ENCODE measurements at places on chromosomes 2 and 18.
A peak's percentile ranks its signal among the peaks of the same experiment; 100 is the strongest.

- no peaks in the 10 kb centered on the region for H3K27me3 ChIP-seq
- no peaks in the 10 kb centered on the region for H3K4me1 ChIP-seq
- H3K36me3 ChIP-seq = no peaks in the 10 kb centered on the region
- no peak for DNase-seq
- no peak overlapping the region for H3K4me3 ChIP-seq
- H3K27ac ChIP-seq = no peak overlapping the region
Observed at GRCh38 chr2:48148841-48149430, 242.6 kb upstream of the FBXO11 start.

- H3K27ac ChIP-seq = no peak overlapping the region
- H3K4me1 ChIP-seq = 0 out of 2 replicates have a peak, but pooled peaks cover 4% of the 10 kb centered on the region
- peak; percentile 48 for DNase-seq
- H3K4me3 ChIP-seq = no peak overlapping the region
Observed at GRCh38 chr18:33751613-33752221, 173.7 kb downstream of the ASXL3 start.

GRCh38 chr2:7555260-7555659 is 638.0 kb downstream of the RNF144A start:
- H3K4me1 ChIP-seq = no peaks in the 10 kb centered on the region
- H3K27ac ChIP-seq = no peak overlapping the region
- no peaks in the 10 kb centered on the region for H3K36me3 ChIP-seq
- H3K4me3 ChIP-seq = no peak overlapping the region

DNA sequence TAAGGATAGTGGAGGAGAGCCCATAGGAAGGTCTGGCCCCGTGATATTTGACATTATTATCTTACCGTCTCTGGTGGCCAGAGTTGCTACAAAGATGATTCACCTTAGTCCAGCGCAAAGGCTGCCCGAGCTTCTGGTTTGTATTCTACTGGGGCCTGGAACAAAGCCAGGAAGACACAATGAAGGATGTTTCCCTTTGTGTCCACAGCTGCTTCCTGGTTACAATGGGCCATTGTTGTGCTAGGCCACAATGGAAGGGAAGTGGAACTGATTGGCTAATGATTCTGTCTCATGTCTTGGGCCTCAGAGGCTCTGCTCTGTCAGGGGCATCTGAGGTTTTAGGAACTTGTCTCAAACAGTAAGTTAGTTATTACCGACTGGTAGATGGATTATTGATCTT is 132.2 kb downstream of the TDRD15 start:
- H3K36me3 ChIP-seq = no peaks in the 10 kb centered on the region
- DNase-seq = peak; percentile 8
- no peak overlapping the region for H3K4me3 ChIP-seq
- H3K4me1 ChIP-seq = no peaks in the 10 kb centered on the region
- H3K27ac ChIP-seq = no peak overlapping the region
- no peaks in the 10 kb centered on the region for H3K27me3 ChIP-seq

DNA sequence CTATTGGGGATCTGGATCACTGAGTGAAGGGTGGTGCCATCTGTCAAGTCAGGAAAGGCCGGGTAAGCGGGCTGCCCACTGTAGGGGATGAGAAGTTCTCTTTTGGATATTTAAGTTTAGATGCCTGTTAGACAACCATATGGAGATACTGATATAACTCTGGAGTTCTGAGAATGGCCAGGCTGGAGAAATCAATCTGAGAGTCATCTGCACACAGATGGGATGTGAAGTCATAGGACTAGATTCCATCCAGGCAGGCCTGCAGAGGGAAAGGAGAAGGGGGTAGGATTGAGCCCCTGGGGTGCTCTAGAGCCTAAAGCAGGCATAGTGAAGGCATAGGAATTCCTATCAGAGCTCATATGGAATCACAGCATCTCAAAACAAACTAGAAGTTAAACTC is 30.1 kb downstream of the SPRED2 start:
- no peaks in the 10 kb centered on the region for H3K36me3 ChIP-seq
- H3K4me1 ChIP-seq = peaks cover 16% of the 10 kb centered on the region
- H3K27ac ChIP-seq = no peak overlapping the region
- no peaks in the 10 kb centered on the region for H3K27me3 ChIP-seq
- no peak for DNase-seq

- no peak overlapping the region for H3K27ac ChIP-seq
- DNase-seq = no peak
- no peaks in the 10 kb centered on the region for H3K27me3 ChIP-seq
- H3K36me3 ChIP-seq = no peaks in the 10 kb centered on the region
Observed at GRCh38 chr2:58594762-58595161, 353.6 kb upstream of the FANCL start.

DNA sequence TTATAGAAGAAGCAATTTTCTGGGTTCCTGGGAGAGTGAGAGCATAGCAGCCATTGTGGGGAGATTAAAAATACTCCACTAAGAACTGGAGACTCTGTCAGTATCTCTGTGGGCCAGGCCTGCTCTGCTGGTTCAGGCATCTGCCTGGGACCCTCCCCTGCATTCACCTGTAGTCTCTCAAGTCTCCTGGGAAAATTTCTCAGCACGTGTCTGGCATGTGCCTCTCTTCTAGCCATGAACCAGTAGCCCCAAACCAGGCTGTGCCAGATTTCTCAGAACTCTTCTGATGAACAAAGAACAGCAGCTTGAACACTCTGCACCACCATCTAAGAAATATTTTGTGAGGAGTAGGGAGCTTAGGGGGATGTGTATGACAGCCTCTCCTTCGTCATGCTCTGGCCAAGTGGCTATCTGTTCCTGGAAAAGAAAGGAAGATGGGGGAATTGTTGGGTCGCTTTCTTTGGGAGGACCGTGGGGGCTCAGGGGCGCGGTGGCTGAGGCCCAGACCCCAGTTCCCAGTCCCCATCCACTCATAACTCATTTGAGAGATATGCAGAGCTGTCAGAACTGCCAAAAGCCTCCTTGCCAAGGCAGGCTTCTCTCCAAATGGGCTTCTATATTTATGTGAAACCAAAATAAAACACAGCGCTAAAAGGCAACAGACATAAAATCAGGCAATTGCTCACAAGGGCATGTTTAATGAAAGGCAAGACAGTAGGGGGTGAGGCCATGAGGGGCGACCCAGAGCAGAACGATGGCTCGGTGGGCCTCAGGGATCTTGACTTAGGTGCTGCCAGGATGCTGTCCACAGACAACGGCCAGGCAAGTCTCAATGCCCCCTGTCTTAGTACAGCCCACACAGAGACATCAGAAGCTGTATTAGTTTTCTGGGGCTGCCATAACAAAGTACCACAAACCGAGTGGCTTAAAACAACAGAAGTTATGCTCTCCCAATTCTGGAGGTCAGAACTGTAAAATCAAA is 114.7 kb upstream of the TNP1 start:
- H3K4me3 ChIP-seq = no peak overlapping the region
- DNase-seq = no peak
- no peaks in the 10 kb centered on the region for H3K36me3 ChIP-seq
- H3K27me3 ChIP-seq = no peaks in the 10 kb centered on the region
- H3K4me1 ChIP-seq = no peaks in the 10 kb centered on the region

DNA sequence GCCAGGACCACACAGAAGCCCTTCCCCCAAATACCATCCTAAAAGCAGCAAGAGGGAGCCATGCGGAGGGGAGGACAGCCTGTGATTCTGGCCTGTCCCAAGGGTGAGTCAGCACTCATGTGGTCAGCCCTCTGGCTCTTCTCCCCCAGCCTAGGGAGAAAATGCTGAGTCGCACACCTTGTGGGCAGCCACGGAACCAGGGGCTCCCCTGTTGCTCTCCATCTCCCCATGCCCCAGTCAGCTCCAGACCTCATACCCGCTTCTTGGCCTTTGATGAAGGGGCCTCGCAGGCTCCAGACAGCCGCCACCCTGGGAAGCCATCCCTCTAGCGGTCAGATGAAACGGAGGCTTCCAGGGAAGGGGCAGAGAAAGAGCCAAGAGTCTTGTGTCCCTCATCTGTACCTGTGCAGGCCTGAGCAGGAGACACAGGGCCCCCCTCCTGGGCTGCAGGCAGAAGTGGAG is 181.3 kb upstream of the SIX2 start:
- no peak overlapping the region for H3K4me3 ChIP-seq
- H3K4me1 ChIP-seq = no peaks in the 10 kb centered on the region
- H3K36me3 ChIP-seq = no peaks in the 10 kb centered on the region

GRCh38 chr2:81043681-81044080 is 739.1 kb upstream of the LRRTM1 start:
- DNase-seq = no peak
- no peak overlapping the region for H3K27ac ChIP-seq
- H3K4me3 ChIP-seq = no peak overlapping the region

DNA sequence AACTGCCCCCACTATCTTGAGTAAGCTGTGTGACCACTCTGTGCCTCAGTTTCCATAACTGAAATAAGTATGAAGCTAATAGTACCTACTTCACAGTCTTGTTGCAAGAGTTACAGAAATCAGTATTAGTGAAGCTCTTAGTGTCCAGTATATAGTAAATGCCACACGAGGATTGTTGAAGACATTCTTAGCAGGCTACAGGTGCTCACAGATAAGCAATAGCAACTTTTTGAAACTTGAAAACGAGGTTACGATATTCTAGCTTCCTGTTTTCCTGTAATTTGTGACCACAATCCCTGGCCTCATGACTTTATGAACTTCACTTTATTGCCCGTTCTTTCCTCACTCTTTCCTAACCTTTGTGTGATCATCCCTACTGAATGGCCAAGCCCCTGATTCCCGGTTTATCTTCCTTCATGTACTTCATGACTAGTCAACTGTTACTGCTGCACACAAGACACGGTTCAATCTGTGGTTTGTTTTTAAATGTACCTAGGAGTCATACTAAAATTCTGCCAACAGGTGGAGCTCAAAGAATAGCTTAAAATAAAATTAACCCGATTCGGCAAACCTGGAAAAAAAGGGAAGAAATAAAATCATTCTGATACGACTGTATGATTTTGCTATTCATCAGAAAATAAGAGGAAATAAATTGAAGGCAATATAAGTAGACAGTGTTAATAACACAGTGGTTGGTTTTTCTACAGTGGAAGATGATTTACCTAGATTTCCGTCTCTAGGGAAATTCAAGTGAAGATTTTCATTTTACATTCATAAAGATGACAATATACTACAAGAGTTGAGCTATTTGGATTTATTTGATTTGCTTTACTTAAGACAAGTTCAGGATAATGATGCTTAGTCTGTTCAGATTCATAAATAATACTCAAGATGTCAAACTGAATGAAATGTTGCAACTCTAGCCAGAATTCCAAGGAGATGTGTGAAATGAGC is 38.1 kb upstream of the STAT1 start:
- no peaks in the 10 kb centered on the region for H3K36me3 ChIP-seq
- no peaks in the 10 kb centered on the region for H3K27me3 ChIP-seq
- peak overlapping the region; percentile 37 for H3K4me3 ChIP-seq
- H3K27ac ChIP-seq = no peak overlapping the region

DNA sequence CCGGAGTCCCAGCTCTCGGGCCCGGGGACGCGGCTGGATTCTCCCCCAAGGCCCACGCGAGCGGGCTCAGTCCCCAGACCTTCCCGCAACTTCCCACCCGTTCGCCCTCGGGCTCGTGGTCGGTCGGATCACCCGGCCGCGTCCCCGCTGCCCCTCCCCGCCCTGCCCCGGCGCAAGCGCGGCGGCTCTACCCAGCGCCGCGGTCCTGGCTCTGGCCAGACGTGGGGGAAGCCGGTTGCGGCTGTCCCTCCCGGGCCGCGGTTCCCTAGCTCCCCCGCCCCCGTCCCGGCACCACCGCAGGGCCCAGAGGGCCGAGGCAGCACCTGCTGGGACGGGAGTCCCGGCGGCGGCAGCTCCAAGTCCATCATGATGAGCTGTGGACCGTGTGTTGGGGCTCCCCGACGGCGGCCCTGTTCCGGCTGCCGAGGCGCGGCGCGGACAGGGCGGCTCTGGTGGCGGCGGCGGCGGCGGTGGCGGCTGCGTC is 276 bp downstream of the NFE2L2 start:
- no peaks in the 10 kb centered on the region for H3K27me3 ChIP-seq
- H3K4me3 ChIP-seq = peak overlapping the region; percentile 72
- H3K4me1 ChIP-seq = peaks cover 25% of the 10 kb centered on the region
- peak; percentile 43 for DNase-seq
- peak overlapping the region; percentile 93 for H3K27ac ChIP-seq

DNA sequence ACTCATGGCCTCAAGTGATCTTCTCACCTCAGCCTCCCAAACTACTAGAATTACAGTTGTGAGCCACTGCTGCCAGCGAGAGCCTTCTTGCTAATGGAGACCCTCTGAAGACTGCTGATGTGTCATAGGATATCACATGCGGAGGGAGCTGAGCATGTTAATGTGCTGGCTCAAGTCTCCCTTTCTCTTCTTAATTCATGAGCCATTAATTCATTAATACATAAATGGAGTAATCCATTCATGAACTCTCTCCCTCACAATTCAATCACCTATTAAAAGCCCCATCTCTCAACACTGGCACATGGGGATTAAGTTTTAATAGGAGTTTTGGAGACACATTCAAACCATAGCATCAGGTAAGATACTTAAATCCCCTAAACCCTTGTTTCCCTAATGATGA is 54.8 kb downstream of the SYT4 start:
- DNase-seq = no peak
- H3K4me1 ChIP-seq = no peaks in the 10 kb centered on the region
- no peaks in the 10 kb centered on the region for H3K27me3 ChIP-seq

GRCh38 chr2:134078354-134078753 is 175.5 kb upstream of the MGAT5 start:
- no peak overlapping the region for H3K27ac ChIP-seq
- no peak for DNase-seq
- no peaks in the 10 kb centered on the region for H3K36me3 ChIP-seq
- H3K4me1 ChIP-seq = no peaks in the 10 kb centered on the region

DNA sequence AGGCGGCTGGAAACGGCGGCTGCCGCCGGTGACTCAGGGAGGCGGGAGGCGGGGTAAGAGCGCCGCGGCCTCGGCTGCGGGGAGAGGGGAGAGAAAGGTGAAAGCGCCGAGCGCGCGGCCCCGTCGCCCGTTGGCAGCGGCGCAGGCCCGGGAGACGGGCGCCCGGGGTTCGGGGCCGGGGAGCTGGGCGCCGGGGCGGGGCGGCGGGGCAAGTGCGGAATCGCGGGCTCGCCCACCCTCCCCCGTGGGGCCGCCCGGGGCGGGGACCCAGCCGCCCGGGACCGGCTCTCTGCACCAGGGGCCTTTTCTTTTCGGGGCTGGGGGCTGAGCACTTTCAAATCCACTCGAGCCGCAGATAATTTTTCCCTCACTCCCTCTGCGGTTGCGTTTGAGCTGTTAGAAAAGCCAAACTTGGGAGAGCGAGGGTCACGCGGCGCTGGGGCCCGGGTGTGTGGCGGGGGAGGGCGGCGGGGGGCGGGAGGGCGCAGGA is 266 bp downstream of the KDM3A start:
- H3K4me3 ChIP-seq = peak overlapping the region; percentile 84
- H3K36me3 ChIP-seq = no peaks in the 10 kb centered on the region
- peak overlapping the region; percentile 98 for H3K27ac ChIP-seq
- DNase-seq = no peak
- peaks cover 42% of the 10 kb centered on the region for H3K4me1 ChIP-seq

- H3K27ac ChIP-seq = no peak overlapping the region
- H3K27me3 ChIP-seq = no peaks in the 10 kb centered on the region
Observed at GRCh38 chr2:217393585-217394032, 533.7 kb upstream of the TNP1 start.

GRCh38 chr2:217852555-217853211 is 150.1 kb downstream of the TNS1 start:
- H3K27ac ChIP-seq = no peak overlapping the region
- H3K36me3 ChIP-seq = no peaks in the 10 kb centered on the region
- 0 out of 2 replicates have a peak, but pooled peaks cover 3% of the 10 kb centered on the region for H3K27me3 ChIP-seq
- no peak overlapping the region for H3K4me3 ChIP-seq

GRCh38 chr2:184558713-184559464 is 39.4 kb upstream of the ZNF804A start:
- H3K36me3 ChIP-seq = no peaks in the 10 kb centered on the region
- H3K27me3 ChIP-seq = no peaks in the 10 kb centered on the region
- no peak overlapping the region for H3K4me3 ChIP-seq
- no peak overlapping the region for H3K27ac ChIP-seq

- H3K4me1 ChIP-seq = peaks cover 35% of the 10 kb centered on the region
- H3K36me3 ChIP-seq = no peaks in the 10 kb centered on the region
- H3K4me3 ChIP-seq = 0 out of 2 replicates have a peak overlapping the region, but pooled peaks have one; percentile 46
Observed at GRCh38 chr2:30336084-30336483, 104.8 kb downstream of the LBH start.
